ENCODE measurements at places on chromosomes 6 and 20. TPM values are rescaled to one million over a fixed set of nuclear protein-coding genes. Genes with fewer than 3 reads are reported as not detected.

C2 gene
- total RNA-seq: 1.7 TPM

DZANK1 gene
- 4.9 TPM for total RNA-seq

BRPF3 gene
- 20.4 TPM for total RNA-seq

GSTA2 gene
- total RNA-seq: not detected

OLIG3 gene
- total RNA-seq: not detected

COL9A3 gene
- 22.9 TPM for total RNA-seq

PAX1 gene
- total RNA-seq: not detected

KIF13A gene
- 14.5 TPM for total RNA-seq

RAB44 gene
- under 0.01 TPM for total RNA-seq

SIRPB1 gene
- not detected for total RNA-seq

HRH3 gene
- total RNA-seq: 0.49 TPM

ZNF334 gene
- 17.5 TPM for total RNA-seq

CRISP3 gene
- not detected for total RNA-seq

LY6G5C gene
- total RNA-seq: 1.2 TPM

RNGTT gene
- total RNA-seq: 52.6 TPM

CST4 gene
- total RNA-seq: not detected

MRAP2 gene
- 2.5 TPM for total RNA-seq

NELFE gene
- 34.7 TPM for total RNA-seq

NR2E1 gene
- total RNA-seq: 10.8 TPM

BACH2 gene
- 63.4 TPM for total RNA-seq

Data from temporal lobe (tissue), 4 donors.